ENCODE measurements at places on chromosomes 12 and 14. TPM values are rescaled to one million over a fixed set of nuclear protein-coding genes. Genes with fewer than 3 reads are reported as not detected.
A peak's percentile ranks its signal among the peaks of the same experiment; 100 is the strongest.

DNA sequence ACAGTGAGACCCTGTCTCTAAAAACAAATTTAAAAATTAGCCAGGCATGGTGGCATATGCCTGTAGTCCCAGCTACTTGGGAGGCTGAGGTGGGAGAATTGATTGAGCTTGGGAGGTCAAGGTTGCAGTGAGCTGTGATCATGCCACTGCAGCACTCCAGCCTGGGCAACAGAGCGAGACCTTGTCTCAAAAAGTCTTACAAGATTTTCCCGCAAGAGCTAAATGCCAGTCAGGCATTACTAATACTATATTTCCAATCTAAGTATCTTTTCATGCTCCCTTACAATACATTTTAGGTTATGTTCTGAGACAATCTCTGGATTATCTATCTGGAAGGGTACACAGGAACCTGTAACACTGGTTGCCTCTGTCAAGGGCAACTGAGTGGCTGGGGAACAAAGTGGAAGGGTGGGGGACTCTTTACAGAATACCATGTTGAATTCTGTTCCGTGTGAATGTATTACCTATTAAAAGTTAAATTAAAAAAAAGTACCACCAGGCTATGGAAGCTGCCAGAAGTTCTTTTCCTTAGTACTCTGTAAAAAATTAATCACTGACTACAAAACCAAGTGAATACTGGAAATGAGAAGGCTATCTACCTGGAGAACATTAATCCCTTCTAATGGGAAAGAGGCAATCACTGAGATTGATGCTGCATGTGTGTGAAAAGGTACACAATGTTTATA is 56.7 kb downstream of the BTBD7 start:
- no peak overlapping the region for H3K4me3 ChIP-seq
- H3K27me3 ChIP-seq = no peaks in the 10 kb centered on the region
- no peak for DNase-seq
- peaks cover 6% of the 10 kb centered on the region for H3K4me1 ChIP-seq

GRCh38 chr12:99147130-99147529 is 500.4 kb upstream of the GARIN6 start:
- H3K4me3 ChIP-seq = no peak overlapping the region
- H3K27ac ChIP-seq = no peak overlapping the region
- DNase-seq = no peak

GRCh38 chr14:103730490-103731035 is 15.0 kb downstream of the ZFYVE21 start:
- H3K4me1 ChIP-seq = peaks cover 63% of the 10 kb centered on the region
- H3K27ac ChIP-seq = no peak overlapping the region
- H3K4me3 ChIP-seq = no peak overlapping the region

GRCh38 chr14:39265806-39266524 is 32.2 kb downstream of the MIA2 start:
- H3K4me1 ChIP-seq = peaks cover 34% of the 10 kb centered on the region
- DNase-seq = no peak
- H3K4me3 ChIP-seq = peak overlapping the region; percentile 90
- H3K36me3 ChIP-seq = no peaks in the 10 kb centered on the region

DNA sequence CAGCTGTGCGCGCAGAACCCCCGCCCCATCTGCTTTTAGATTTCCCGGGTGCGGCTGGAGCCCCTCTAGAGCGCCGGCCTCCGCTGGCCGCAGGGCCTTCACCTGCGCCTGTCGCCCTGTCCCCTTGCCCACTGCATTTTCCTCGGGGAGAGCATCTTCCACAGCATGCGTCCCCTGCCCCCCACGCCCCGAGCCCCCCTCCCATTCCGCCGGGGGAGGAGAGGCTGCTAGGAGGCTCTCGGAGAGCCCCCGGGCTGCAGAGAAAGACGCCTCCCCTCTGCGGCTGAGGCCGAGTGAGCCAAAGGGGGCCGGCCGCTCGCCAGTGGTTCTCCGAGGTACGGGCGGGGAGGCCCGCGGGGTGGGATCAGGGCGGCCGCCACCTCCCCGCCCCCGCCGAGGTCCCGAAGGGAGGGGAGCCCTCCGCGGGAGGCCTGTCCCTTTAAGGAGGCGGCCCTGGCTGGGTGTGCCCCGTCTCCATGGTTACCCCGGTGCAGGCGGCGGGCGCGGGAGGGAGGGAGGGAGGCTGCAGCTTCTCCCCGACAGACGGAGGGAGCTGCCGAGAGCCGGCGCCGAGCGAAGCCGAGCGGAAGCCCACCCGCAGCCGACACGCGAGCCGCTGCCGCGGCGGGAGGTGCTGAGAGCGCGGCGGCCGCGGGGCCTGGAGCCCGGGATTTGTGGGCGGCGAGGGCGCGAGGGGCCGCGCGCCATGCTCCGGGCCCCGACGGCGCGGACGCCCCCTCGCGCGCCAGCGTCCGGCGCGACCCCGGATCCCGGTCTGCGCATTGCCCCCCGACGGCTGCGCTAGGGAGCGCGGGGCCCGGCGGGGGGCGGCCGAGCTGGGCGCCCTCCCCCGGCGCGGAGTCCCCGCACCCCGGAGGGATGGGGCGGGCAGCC is at the start of gene KCNH3:
Gene KCNH3 (plus strand): TSS at position 521 of the 894 bp plus-strand sequence. CDS start 387 bp downstream, outside the sequence.
- H3K27ac ChIP-seq = no peak within 1 kb of the TSS
- H3K36me3 ChIP-seq = no peaks in the 10 kb centered on the region
- peak within 1 kb of the TSS; percentile 48 for H3K4me3 ChIP-seq
- peaks cover 4% of the 10 kb centered on the region for H3K27me3 ChIP-seq

- H3K4me3 ChIP-seq = no peak overlapping the region
- no peaks in the 10 kb centered on the region for H3K36me3 ChIP-seq
- H3K4me1 ChIP-seq = peaks cover 33% of the 10 kb centered on the region
- no peak for DNase-seq
Observed at GRCh38 chr14:54718046-54718445, 151.1 kb downstream of the SAMD4A start.

DNA sequence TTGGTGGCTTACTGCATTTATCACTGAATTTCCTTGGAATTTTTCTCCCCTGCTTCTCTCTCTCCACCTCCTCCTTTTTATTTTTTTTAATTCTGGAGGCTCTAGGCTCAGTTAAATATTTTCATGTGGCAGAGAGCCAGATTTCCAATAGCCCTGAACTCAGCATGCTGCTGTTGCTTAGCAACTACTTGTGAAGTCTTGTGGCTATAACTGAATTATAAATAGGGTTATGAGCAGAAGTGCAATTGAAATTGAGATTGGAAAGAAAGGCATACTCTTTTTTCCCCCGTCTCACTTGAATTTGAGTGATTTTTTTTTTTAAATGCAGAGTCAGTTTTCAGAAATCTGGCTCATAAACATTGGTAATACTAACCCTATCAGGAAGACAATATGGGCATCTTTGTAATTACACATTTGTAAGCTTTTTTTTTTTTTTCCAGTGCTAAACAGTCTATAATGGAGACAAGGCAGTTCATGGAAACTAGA is 38.3 kb downstream of the ATF7IP start:
- peaks cover 36% of the 10 kb centered on the region for H3K4me1 ChIP-seq
- H3K36me3 ChIP-seq = no peaks in the 10 kb centered on the region
- no peak overlapping the region for H3K4me3 ChIP-seq
- H3K27me3 ChIP-seq = no peaks in the 10 kb centered on the region
- peak overlapping the region; percentile 14 for H3K27ac ChIP-seq

DNA sequence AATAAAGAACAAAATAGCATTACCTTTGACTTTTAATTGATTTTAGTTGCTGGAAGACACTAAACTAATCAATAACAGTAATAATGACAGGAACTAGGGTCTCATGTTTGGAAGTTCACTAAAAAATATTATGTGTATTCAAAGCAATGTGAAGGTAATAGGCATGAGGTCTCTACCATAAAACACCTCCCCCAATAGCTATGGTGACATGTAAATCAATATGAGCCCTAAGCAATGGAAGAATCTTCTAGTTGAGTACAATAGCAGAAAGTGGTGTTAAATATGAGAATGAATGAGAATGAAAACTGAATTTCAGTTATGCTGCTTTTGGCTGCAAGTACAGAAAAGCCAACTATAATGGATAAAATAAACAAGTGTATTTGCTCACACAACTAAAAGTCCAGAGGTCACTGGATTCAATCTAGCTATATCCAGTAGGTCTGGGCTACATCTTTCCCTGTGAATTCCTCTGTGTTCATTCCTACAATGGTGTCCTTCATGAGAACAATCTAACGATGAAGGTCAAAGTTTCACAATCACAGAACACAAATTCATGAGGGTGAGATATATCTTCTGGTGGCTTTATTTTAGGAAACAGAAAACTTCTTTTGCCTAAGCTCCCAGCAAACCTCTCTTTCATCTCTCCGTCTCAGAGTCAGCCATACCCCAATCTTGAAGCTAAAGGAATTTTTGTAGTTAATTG is 728.0 kb downstream of the FSCB start:
- DNase-seq = no peak
- no peak overlapping the region for H3K4me3 ChIP-seq
- H3K4me1 ChIP-seq = no peaks in the 10 kb centered on the region
- H3K27me3 ChIP-seq = no peaks in the 10 kb centered on the region
- no peak overlapping the region for H3K27ac ChIP-seq

GRCh38 chr12:39736406-39736805 is 116.8 kb upstream of the ABCD2 start:
- DNase-seq = no peak
- H3K27ac ChIP-seq = no peak overlapping the region
- H3K36me3 ChIP-seq = no peaks in the 10 kb centered on the region
- no peak overlapping the region for H3K4me3 ChIP-seq
- H3K27me3 ChIP-seq = no peaks in the 10 kb centered on the region
- no peaks in the 10 kb centered on the region for H3K4me1 ChIP-seq

DNA sequence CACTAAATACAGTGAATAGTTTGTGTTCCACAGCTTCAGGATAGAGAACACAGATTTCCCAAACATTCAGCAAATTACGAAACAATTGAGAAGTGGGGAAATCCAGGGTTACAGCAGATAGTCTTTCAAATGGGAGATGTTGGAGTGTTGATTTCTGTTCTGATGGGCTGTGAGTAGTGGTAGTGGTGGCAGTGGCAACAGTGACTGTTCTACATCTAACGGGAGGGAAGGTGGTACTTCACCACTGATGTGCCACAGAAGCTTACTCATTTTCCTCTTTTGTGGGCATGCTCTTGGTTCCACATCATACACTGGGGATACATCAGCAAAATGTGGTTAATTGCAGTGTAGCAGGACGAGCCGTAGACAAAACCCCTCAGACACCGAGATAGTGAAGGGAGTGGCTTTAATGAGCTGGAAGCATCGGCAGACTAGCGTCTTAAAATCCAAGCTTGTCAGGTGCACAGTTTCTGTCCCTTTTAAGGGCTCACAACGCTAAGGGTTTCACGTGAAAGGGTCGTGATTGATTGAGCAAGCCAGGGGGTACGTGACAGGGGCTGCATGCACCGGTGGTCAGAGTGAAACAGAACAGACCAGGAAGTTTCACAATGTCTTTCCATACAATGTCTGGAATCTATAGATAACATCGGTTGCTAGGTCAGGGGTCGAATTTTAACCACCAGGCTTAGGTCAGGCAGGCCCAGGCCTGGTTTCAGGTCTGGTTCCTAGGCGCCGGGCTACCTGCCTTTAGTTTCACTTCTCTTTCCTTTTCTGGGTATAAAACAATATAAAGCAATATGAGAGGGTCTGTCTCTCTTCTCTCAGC is 330.6 kb upstream of the FBXO33 start:
- H3K36me3 ChIP-seq = no peaks in the 10 kb centered on the region
- H3K27me3 ChIP-seq = no peaks in the 10 kb centered on the region
- H3K4me1 ChIP-seq = no peaks in the 10 kb centered on the region
- H3K27ac ChIP-seq = no peak overlapping the region
- no peak overlapping the region for H3K4me3 ChIP-seq

GRCh38 chr14:77310026-77310425 is 10.7 kb downstream of the POMT2 start:
- no peak overlapping the region for H3K4me3 ChIP-seq
- H3K36me3 ChIP-seq = no peaks in the 10 kb centered on the region
- H3K27ac ChIP-seq = no peak overlapping the region
- no peak for DNase-seq
- no peaks in the 10 kb centered on the region for H3K27me3 ChIP-seq

- no peak overlapping the region for H3K4me3 ChIP-seq
- no peaks in the 10 kb centered on the region for H3K4me1 ChIP-seq
- H3K36me3 ChIP-seq = no peaks in the 10 kb centered on the region
- no peak for DNase-seq
- H3K27me3 ChIP-seq = no peaks in the 10 kb centered on the region
- H3K27ac ChIP-seq = no peak overlapping the region
Observed at GRCh38 chr14:90228478-90228877, 27.9 kb upstream of the PSMC1 start.

- no peaks in the 10 kb centered on the region for H3K27me3 ChIP-seq
- H3K27ac ChIP-seq = no peak overlapping the region
- no peaks in the 10 kb centered on the region for H3K36me3 ChIP-seq
- no peaks in the 10 kb centered on the region for H3K4me1 ChIP-seq
Observed at GRCh38 chr14:101098641-101099040, 195.1 kb upstream of the RTL1 start.

- no peak overlapping the region for H3K4me3 ChIP-seq
- DNase-seq = no peak
- H3K4me1 ChIP-seq = no peaks in the 10 kb centered on the region
- no peaks in the 10 kb centered on the region for H3K27me3 ChIP-seq
- H3K27ac ChIP-seq = no peak overlapping the region
Observed at GRCh38 chr12:15520844-15521243, 198.5 kb downstream of the PTPRO start.

GRCh38 chr12:94231709-94232108 is 83.3 kb downstream of the PLXNC1 start:
- no peaks in the 10 kb centered on the region for H3K27me3 ChIP-seq
- no peaks in the 10 kb centered on the region for H3K36me3 ChIP-seq
- no peak overlapping the region for H3K27ac ChIP-seq
- no peaks in the 10 kb centered on the region for H3K4me1 ChIP-seq

GRCh38 chr14:76104802-76105355 is 46.8 kb upstream of the GPATCH2L start:
- H3K36me3 ChIP-seq = no peaks in the 10 kb centered on the region
- H3K4me3 ChIP-seq = no peak overlapping the region
- no peak overlapping the region for H3K27ac ChIP-seq

DNA sequence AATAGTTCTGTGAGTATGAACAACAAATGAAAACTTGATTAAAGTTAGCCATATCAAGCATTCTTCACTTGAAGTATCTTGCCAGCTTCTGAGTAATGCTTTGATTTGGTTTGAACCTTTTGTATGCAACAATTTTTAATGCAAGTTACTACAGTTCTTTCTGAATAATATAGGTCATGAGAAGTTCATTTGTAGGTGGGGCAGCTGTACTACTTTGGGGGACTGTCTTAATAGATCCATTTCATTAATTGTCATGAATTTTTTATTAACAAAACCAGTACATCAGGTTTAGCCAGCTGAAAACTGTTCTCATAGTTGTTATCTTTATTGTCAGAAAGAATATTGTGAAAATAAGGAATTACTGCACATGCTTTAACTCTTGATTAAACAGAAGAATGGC is 142.7 kb downstream of the FOXA1 start:
- no peak overlapping the region for H3K4me3 ChIP-seq
- H3K27me3 ChIP-seq = no peaks in the 10 kb centered on the region
- H3K36me3 ChIP-seq = no peaks in the 10 kb centered on the region
- no peaks in the 10 kb centered on the region for H3K4me1 ChIP-seq
- no peak overlapping the region for H3K27ac ChIP-seq

GRCh38 chr14:99037777-99038430 is 234.1 kb downstream of the BCL11B start:
- H3K27me3 ChIP-seq = no peaks in the 10 kb centered on the region
- no peak overlapping the region for H3K27ac ChIP-seq
- no peak overlapping the region for H3K4me3 ChIP-seq

Gene RFLNA
- total RNA-seq = 1.7 TPM

Gene DDN
- not detected for total RNA-seq

Gene KSR2
- 0.25 TPM for total RNA-seq

Gene SERPINA10
- total RNA-seq = not detected

Gene RNFT2
- total RNA-seq = 6.4 TPM

Data from vagina (tissue), 2 donors.